NCI-H1694 (cell line): ENCODE measurements at places on chromosomes 11 and 22.

- DNase-seq, result no peak
These were observed 204.9 kb downstream of the CSNK2A3 start for GRCh38 chr11:11148104-11148509.

- DNase-seq, result no peak
These were observed 143.3 kb upstream of the MTNR1B start for GRCh38 chr11:92826136-92826535.

DNA sequence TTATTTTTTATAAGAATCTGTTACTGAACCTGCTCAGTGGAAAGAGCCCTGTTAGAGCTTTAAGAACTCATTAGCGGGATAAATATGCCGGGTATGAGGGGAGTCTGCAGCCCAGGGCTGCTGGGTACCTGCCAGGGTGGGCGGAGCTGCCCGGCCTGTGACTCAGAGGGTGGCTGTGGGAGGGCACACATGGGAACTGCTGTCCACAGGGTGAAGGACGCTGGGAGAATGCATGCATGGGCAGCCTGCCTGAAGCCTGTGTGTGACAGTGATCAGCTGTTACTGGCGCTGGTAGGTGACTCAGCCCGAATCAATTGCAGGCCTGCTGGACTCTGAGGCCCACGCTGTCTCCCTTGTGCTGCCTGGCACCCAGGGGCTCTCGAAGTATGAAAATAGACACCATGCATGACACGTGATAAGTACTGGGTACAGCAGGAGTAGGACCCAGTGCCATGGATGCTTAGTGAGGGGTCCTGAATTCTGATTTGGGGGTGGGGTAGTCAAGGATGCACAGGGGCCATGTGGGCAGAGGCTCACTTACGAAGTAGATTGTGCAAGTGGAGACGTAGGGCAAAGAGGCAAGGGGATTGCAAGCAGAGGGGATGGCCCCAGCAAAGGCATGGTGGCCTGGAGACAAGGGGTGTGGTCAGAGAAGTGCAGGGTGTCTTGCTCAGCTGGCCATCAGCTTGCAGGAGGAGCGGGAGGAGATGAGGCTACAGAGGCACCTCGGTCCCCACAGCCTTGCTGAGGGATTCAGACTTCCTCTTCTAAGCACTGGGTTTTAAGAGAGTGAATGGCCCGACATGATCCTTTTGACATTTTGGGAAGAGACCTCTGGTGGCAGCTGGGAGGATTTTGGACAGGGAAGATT is 36.5 kb downstream of the GRIK4 start:
- DNase-seq, result peak; percentile 21

GRCh38 chr11:116275635-116276034 is 497.2 kb downstream of the BUD13 start:
- DNase-seq, result no peak

GRCh38 chr11:122717264-122717867 is 61.8 kb downstream of the UBASH3B start:
- no peak for DNase-seq

- no peak for DNase-seq
These were observed 496.2 kb downstream of the INSC start for GRCh38 chr11:15610881-15611280.

DNA sequence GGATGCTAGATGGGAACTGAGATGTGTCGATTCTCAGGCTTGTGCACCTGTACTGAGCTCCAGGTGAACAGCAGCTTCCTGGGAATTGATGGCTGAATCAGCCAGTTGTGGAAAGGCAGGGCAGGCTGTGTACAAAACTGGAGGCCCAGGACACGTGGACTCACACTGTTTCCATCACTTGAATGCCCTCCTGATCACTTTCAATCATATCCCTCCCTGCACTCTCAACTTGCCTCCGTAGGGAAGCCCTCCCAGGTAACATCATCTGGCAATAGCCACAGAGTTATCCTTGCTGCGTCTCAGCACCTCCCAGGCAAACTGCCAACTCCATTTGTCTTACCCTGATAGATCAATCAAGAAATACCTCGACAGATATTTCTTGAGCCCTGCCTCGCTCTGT is 10.1 kb downstream of the FAM83F start:
- peak; percentile 41 for DNase-seq

- no peak for DNase-seq
These were observed 29.5 kb downstream of the PPFIBP2 start for GRCh38 chr11:7543302-7543701.

DNA sequence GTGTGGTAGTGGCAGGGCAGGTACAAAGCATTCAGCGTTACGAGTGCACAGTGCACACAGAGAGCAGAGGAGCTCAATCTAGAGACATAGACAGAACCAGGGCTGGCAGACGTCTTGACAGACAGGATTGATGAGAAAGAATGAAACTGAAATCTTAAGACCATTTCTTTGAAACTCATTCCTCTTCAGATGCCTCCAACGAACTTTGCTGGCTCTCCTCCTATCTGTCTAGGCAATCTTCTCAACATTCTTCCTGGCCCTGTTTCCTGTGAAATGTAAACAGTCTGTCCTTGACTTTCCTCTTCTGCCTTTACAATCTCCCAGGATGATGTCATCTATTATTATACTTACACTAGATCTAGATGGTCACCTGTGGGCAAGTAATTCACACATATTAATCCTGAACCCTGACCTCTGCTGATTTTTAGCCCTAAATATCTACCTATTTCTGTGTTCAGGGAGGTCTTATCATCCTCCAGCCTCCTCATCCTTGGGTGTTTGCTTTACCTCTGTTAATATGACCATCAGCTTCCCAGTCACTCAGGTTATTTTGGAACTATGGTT is 119.5 kb downstream of the ENTHD1 start:
- no peak for DNase-seq

DNA sequence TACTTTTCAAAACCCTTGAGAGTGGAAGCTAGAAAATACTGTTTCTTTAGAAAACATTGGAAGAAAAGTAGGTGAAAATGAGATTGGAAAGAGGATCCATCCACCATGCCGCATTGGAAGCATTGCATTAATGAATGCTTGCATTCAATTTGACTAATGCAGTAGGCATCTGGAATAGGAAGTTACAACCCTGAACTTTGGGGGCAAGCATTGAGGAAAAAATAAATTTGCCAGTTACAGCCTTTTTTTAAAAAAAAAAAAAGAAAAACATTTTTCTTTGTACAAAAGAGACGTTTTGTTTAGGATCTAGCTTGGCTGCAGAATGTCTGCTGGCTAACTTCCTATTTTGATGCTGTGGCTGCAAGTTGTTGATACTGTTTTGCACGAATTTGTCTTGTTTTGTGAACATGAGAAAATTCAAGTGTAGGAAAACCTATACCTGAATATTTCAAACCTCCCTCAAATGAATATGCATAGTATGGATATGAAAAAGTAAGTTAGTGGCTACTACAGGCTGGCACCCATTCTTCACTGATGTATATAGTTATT is 28.1 kb downstream of the RTN3 start:
- no peak for DNase-seq

DNA sequence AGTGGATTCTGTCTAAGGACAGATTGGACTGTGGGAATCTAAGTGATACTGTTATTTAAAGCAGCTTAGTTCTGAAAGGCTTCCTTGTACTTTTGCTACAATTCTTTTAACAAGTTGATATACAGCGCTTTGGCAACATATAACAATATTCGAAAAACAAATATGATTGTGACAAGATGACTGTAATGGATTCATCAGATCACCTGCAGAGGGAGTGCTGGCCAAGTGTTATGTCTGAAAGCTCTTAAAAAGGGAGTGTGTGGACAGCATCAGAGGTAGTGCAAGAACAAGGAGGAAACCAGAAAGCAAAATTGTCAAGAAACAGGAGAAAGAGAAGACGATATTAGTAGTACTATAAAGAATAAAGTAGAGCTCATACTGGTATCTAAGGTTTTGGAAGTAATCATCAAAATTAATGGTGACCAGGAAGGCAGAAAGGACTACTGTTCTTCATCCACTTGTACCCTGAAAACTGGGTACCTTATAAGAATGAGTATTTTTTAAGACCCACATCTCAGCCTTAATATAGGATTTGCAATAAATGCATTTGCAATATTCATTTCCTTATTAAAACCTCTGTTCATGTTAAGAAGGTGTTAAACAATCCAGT is 1112.0 kb upstream of the CCDC90B start:
- no peak for DNase-seq

DNA sequence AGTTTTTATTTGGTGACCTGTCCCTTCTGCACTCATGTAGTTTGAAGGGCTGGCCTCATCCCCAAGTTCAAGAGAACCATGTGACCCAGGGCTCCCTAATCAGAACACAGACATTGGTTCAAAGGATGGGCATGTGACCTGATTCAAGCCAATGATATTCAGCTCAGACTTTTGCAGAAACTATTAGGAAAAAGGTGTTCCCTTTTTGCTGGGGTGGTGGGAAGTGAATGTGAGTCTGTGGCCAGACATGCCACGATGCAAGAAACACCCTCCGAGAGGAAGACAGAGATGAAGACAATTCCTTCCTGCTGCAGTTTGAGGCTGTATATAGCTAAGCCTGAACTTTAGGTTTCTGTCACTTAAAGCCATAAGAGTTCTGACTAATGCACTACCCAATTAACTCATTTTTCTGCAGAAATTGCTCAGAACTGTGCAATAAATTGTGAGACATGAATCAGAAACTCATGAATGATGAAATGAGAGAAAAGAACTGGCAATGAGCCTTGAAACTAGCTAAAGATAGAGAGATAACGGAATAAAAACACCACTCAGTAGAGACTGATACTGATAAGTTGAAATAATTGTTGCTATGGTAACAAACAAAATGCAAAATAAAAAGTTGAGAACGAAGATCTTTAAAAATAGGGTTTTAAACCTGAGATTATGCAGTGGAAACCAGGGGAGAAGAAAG is 9.2 kb upstream of the MAPK1 start:
- DNase-seq, result no peak

DNA sequence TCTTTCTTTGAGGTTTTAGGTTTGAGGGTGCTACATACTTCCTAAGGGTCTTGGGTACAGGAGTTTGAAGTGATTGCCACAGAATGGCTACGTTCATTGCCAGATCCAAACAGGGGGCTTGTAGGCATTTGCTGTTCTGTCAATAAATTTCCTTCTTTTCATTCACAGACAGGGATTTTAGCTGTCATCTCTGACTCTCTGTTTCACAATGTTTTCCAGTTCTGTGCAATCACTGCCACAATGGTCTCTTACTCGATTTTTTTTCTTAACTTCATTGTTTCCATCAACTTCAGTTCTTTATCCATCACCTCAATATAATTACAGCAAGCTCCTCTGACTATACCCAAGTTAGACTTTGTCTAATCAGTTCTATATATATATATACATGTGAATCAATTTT is 6.2 kb upstream of the HBD start:
- no peak for DNase-seq

- no peak for DNase-seq
These were observed 29.0 kb upstream of the DNAJB7 start for GRCh38 chr22:40890881-40891280.

- DNase-seq, result no peak
These were observed 2.9 kb downstream of the MYO7A start for GRCh38 chr11:77130763-77131513.

GRCh38 chr11:19268909-19269308 is 28.2 kb upstream of the E2F8 start:
- DNase-seq, result no peak

DNA sequence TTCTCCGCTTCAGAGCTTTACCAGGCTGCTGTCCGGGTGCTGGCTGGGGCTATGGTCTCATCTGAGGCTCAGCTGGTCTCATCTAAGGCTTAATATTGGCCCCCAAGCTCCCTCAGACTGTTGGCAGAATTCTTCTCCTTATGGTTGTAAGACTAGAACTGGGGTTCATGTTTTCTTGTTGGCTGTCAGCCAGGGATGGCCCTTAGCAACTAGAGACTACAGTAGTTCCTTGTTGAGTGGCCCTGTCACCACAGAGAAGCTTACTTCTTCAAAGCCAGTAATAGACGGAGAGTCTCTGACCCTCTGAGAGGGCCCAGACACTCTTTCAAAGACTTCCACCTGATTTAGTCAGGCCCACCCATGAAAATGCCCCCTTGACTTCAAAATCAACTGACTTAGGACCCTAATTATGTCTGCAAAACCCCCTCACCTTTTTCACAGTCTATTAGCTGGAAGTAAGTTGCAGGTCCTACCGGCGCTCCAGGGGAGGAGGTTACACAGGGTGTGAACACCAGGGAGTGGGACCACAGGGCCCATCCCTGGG is 24.2 kb upstream of the TREH start:
- DNase-seq, result no peak

DNA sequence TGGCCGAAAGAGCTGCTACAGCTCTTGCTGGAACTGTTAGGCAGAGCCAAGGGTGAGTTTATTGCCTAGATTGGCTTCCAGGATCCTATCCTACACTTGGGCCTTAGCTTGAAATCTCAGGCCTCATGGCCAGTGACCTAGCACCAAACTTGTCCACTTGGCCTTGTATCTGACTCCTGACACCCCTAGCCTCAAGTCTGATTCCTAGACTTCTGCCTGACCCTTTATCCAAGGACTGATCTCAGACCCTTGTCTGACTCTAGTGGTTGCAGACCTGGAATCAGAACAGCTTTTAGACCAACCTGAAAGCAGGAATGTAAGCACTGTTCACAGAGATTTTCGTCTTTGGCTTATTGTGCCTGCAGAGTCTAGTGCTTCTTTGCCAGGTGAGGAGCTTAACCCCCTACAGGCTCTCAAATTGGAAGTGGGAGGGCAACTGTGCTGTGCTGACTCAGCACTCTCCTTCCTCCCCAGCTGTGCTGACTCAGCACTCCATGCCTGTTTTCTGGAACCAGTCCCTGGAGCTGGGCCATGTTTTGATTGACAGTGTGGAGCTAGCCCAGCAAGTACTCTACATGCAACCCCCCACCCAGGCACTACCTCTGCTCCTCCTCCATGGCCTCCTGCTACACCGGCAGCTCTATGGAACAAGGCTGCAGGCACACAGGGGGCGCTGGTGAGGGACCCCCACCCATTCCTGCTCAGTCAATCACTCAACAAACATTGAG is 35.1 kb downstream of the RRP8 start:
- DNase-seq, result peak; percentile 23

DNA sequence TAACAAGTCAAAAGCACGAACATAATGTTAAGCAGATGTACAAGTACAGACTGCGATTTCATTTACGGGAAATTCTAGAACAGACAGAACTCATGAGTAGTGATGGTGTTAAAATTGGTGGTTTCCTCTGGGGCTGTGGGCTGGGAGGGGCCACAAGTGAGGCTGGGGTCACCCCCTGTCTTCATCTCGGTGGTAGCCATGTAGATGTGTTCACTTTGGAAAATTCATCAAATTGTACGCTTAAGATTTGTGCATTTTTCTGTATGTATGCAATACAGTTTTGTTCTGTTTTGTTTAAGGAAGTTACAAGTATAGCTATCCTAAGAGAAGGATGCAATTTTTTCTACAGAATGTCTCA is 504 bp upstream of the ASCC2 start:
- no peak for DNase-seq

- DNase-seq, result no peak
These were observed 12.5 kb downstream of the PRR5L start for GRCh38 chr11:36308577-36308976.

DNA sequence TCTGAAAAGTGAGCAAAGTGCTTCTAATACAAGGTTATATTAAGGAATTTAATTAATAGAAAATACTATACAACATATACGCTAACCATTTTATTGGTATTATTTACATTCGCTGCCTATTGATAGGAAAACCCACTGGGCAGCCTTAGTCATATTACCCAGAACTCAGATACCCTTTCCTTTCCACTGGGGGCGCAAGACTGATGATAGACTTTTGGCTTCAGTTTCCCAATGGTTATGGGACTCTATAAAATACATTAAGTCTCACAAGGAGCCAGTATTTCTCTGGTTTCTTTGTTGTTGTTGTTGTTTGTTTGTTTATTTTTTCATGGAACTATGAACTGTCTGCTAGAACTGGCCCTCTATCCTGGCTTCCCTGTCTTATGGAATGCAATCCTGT is 471.1 kb upstream of the KIRREL3 start:
- DNase-seq, result no peak
